ENCODE measurements at places on chromosomes 5 and 9.

- no peak for DNase-seq
Observed at GRCh38 chr5:157050050-157050449, 8.9 kb downstream of the HAVCR1 start.

- no peak for DNase-seq
Observed at GRCh38 chr5:32687499-32687831, 23.7 kb upstream of the NPR3 start.

- no peak for DNase-seq
Observed at GRCh38 chr5:147920420-147921030, 14.2 kb upstream of the C5orf46 start.

- DNase-seq = peak; percentile 6
Observed at GRCh38 chr5:36696059-36696673, 89.8 kb downstream of the SLC1A3 start.

DNA sequence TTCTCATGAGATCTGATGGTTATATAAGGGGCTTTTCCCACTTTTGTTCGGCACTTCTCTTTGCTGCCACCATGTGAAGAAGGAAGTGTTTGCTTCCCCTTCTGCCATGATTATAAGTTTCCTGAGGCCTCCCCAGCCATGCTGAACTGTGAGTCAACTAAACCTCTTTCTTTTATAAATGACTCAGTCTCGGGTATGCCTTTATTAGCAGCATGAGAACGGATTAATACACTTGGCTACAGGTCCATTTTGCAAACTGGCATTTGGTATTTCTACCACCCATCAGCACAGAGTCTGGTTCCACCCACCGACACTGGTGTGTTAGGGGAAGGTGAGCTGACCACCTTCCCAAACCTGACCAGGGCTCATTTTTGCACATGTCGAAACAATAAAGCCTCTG, 47.9 kb upstream of the RARS1 start:
- DNase-seq = no peak

GRCh38 chr5:50576686-50577256, 89.7 kb upstream of the PARP8 start:
- DNase-seq = no peak

DNA sequence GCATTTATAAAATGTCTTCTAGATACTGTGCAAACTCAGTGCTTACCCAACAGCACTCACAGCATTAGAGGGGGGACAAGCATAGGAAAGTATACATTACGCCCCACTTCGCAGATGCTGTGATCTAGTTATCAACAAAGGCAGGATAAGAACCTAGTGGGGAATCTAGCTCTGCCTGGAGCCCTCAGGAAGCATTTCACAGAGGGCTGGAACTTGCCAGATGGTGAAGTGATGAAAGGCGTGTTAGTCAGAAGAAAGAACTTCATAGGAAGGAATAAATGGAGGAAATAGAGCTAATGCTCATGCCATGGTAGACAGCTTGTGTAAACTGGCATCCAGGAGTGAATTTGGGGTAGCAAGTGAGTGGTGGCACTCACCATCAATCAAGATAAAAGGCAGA, 25.8 kb downstream of the DIRAS2 start:
- DNase-seq = no peak

DNA sequence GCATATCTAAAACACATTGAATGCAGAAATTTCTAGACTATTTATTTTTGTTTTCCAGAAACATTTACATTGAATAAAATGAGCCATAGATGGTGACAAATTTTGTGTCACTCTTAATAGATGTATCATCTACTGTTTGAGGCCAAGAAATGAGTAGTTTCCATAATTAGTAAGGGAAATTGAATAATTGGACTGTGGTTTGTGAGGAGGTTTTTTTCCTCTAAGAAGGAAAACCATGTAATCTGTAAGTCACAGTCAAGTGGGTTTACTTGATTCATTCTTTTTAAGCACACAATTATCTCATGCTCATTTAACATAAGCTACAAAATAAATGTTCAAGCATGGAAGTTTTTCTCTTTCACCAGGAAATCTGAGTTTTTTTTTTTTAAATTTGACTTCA, 876.4 kb downstream of the NR2F1-AS1 start:
- no peak for DNase-seq

DNA sequence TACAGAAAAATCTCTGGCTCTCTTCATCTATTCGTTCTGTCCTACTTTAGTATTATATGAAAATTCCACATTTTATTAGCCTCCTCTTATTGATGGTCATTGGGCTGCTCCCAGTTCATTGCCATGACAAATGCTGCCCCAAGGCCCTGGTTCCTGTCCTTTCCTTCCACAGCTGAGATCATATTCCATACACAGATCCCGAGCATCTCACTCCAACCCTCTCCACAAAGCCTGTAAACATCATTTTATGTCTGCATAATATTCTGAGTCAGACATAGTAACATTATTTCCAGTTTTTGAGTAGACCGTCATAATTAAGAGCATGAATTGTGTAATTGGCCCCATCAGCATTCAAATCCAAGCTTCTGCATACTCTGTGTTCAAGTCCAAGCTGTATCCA, 86.3 kb downstream of the MVB12B start:
- DNase-seq = peak; percentile 27

GRCh38 chr9:79592726-79593493, 21.1 kb downstream of the TLE4 start:
- DNase-seq = no peak

DNA sequence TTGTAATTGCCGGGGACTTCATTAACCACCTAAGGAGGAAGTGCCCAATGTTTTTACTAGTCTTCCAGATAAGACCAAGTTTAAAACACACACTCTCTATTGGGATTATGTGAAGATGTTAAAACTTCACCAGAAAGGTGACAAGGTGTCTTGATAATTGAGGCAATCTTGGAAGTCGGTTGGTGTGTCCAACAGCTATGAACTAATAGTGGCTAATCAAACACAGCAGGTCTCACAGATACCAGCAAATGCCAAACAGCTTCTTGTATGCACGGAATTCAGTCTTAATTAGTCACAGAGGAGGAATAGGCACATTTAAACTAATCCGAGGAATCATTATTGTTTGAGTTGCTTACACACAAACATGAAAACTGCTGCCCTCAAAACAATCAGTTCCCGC, 214.5 kb downstream of the SEC61B start:
- no peak for DNase-seq

- DNase-seq = no peak
Observed at GRCh38 chr5:120062515-120062917, 401.6 kb upstream of the PRR16 start.

DNA sequence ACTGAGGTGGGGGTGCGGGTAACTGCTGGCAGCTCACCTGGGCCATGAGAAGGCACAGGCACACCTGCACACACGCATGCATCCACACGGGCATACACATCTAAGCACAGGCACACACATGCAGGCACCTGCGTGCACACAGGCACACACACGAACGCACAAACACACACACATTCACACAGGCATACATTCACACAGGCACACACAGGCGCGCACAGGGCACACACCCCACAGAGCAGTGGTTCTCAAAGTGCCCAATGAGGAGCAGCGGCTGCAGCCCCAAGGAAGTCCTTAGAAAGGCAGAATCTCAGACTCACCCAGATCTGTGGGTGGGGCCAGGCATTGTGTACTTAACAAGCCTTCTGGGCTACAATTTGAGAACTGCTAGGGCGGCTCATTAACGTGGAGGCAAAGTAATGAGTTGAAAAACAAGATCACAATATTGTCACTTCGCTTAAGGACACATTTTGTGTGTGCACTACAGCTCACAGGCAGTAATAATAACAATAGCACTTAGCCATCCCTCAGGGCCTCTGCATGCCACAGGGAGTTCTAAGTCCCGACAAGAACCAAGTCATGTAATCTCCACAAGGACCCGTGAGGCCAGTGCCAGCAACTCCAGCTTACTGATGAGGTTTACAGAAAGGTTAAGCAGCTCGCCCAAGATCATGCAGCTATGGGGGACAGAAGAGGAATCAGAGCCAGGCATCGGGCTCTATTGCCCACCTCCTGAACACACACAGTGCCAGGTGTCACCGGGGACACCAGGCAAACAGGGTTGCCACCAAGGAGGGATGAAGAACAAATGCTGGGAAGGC, 91.6 kb downstream of the ROR2 start:
- DNase-seq = no peak

DNA sequence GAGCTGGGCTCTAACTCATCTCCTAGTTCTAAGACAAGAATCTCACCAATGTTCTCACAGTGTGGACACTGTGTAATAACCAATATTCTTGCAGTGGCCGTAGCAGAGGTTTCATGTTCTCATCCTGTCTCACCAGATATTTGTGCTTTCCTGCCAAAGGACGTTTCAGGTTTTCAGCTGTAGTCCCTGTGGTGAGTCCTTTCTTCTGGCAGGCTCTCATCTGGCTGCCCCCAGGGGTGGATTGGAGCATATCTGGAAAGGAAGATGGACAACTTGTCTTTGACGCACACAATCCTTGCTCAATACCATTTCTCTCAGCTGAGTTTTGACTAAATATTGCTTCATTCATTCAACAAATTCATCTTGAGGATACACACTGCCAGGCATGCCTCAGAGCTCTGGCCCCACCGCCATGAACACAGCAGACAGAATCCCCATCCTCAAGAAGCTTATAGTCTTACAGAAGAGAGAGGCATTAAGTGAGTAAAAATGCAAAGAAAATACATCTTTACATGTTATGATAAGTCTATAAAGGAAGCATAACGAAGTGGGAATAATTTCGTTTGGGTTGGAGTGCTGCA, 33.8 kb upstream of the NEURL1B start:
- no peak for DNase-seq

GRCh38 chr5:158462349-158463114, 603.6 kb upstream of the CLINT1 start:
- DNase-seq = no peak

GRCh38 chr9:107605041-107605440, 115.5 kb upstream of the KLF4 start:
- no peak for DNase-seq

DNA sequence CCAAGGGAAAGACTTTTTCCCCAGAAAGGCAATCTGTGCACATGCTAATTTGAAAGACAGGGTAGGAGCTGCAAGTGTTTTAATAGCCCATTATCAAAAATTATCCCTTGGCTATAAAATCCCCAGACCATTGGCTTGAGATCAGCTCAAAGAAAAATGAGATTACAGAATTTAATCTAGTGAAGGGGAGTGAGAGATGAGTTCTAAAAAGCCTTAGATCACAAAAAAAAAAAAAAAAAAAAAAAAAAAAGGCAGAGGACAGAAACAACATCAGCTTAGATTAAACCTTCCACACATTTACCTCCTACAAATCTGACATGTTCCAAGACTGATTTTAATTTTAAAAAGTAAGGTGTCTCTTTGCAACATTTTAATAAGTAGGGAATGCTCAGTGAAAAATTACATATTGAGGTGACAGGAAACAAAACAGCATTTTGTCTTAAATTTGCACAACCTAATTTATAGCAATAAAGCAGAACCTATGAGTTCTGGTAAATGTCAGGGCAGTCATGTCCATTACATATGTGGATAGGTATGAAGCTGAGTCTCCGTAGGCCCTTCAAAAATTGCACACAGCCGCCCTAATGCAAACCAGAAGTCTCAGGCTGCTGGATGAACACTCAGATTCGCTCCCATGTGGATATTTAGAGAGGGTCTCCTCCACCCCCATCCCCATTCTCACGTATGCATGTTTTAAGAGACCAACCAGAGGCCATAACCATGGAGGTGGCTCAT, 43.4 kb downstream of the NFIB start:
- DNase-seq = no peak

DNA sequence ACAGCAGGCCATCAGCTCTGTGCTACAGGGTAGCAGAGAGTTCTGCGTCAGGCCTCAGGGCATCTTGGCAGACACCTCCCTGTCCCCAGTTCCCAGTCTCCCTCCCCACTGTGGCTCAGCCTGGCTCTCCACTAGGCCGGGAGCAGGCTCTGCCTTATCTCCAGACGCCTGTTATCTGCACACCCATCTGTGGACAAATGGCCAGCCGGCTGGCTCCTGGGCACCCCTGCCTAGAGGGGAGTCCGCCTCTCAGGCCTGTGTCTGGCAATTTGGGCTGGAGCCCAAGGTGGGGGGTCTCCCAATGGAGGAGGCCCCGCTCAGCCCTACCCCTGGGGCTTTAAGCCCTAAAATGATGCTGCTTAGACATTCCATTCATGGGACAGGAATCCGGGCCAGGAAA, 39.2 kb upstream of the HAND1 start:
- no peak for DNase-seq

DNA sequence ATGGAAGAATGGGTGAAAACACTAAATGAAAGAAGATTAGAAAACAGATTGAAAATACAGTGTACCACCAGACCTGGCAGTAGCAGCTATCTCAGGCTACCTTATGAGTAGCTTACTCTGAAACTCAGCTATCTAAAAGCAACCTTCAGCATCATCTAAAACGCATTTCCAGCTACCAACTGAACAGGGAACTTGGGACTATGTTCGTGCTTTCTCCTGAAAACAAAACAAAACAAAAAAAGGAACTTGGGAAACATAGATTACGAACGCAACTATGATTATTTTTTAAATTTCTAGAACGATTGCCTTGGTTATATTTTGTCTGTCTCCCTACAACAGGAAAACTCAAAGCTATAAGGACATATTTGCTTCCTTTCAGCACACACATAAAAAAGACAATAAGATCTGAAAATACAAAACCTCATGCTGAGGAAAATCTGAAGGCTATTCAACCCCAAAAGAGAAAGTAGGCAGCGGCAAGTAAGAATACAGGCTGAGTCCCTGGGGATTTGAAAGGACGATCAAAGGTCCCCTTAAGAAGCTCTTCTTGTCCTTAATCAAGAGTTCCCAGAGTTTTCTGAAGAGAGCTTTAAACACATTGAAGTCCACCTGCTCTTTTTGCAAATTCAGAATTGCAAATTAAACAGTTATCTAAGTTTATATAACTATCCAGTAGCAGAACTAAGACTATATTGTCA, 53.4 kb downstream of the OR2K2 start:
- no peak for DNase-seq

DNA sequence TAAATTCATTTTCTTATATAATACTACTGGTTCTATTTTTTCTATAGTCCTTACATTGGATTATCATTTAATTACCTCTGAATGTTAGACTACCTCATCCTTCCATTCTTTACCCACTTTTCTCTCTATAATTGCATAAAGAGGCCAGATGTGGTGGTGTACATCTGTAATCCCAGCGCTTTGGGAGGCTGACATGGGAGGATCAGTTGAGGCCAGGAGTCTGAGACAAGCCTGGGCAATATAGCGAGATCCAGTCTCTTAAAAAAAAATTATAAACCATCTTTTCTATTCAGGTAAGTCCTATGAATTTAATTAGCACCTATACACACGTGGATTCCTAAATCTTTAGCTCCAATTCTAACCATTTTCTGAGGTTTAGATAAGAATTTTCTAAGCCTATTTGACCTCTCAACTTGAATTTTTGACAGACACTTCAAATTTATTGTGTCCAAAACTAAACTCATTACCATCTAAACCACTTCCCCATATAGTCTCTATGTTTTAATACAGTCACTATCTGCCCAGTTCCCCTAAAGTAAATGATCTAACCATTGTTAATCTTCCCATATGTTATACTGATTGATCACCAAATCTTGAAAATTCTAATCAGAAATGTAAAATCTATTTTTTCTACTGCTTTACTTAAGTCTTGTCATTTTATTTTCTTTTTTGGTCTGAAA, 33.0 kb upstream of the CHD1 start:
- no peak for DNase-seq

- DNase-seq = no peak
Observed at GRCh38 chr9:113154471-113154870, 3.7 kb downstream of the SLC31A2 start.

GRCh38 chr5:150104550-150104870, 18.2 kb upstream of the CSF1R start:
- DNase-seq = no peak

Data from NCI-H2107 (cell line).